ENCODE measurements at places on chromosomes 6 and 20. TPM values are rescaled to one million over a fixed set of nuclear protein-coding genes. Genes with fewer than 3 reads are reported as not detected.

The GFRAL gene
- not detected for total RNA-seq

The PPP1R16B gene
- 2.1 TPM for total RNA-seq

The SPTLC3 gene
- total RNA-seq: 7.0 TPM

The LPA gene
- 0.15 TPM for total RNA-seq

The TP53TG5 gene
- total RNA-seq: 0.40 TPM

The TAGAP gene
- 2.3 TPM for total RNA-seq

The NRN1 gene
- total RNA-seq: 4.5 TPM

The PHF1 gene
- total RNA-seq: 39.5 TPM
